ENCODE measurements at places on chromosomes 3 and 15. TPM values are rescaled to one million over a fixed set of nuclear protein-coding genes. Genes with fewer than 3 reads are reported as not detected.

Gene C3orf85
- total RNA-seq = not detected

DNA sequence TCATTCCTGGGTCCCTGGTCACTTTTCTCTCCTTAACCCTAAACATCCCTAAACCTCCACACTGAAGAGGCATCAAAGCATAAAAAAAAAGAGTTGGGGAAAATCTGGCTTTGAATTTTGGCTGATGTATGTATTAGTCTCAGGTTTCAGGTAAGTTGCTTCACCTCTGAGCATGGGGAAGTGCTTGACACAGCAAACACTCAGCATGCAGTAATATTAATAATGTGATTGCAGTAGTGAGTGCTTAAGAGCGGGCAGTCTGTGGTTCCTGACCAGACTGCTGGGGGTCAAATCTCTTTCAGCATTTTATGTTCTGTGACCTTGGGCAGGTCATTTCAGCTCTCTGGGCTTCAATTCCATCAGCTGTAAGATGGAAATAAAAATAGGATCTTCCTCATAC is 467.9 kb downstream of the SOX2 start:
- DNase-seq = no peak

Gene SCN11A
- total RNA-seq = 0.03 TPM

GRCh38 chr15:63351170-63351569 is 30.5 kb downstream of the CA12 start:
- DNase-seq = no peak

DNA sequence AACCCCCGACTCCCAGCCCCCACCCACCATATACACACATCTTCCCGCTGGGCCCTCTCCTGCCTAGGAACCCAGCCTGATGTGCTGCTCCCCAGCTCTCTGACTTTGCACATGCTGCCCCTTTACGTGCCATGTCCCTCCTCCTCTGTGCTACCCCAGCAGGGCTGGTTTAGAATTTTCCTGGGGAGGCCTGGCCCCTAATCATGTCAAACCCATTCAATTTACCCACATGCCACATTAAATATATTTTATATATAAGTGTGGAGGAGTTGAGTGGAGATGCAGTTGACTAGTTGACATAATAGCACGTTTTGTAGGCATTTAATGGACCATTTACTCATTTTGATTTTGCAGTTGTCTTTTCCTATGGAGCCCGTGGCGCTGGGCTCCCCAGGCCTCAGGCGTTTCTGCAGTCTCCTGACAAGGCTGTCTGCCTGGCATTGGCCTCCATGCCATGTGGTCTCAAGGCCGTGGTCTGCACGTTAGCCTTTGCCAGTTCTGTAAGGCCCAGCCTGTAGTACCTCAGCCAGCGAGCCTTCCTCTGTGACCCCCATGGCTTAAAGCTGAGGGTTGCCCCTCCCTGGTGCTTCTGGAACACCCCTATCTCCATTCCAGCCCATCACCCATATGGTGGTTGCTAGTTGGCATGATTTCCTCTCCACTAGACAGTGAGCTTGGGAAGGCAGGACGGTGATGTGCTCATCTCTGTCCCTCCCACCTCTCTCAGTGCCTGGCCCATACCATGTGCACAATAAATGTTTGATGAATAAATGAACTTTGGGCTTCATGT is 155.8 kb downstream of the TLE3 start:
- DNase-seq = no peak

DNA sequence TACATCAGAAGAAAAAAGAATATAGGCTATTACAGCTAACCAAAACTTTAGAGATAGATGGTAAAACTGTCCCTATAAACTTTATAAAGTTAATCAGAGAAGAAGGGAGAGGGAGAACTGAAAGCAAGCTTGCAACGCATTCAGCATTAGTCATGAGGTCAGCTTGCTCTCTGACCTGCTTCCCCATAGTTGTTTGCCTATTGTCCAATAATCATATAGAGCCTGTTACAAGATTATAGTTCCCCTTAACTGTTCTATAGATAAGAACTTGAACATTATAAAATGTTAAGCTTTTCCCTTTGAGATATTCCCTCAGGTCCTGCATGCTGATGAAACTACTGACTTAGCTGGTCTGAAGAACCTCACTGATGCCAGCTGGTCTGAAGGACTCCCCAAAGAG is 74.5 kb downstream of the CPNE4 start:
- DNase-seq = no peak

GRCh38 chr15:56939257-56939656 is 20.8 kb downstream of the TCF12 start:
- no peak for DNase-seq

Gene SCAANT1
- not detected for total RNA-seq

DNA sequence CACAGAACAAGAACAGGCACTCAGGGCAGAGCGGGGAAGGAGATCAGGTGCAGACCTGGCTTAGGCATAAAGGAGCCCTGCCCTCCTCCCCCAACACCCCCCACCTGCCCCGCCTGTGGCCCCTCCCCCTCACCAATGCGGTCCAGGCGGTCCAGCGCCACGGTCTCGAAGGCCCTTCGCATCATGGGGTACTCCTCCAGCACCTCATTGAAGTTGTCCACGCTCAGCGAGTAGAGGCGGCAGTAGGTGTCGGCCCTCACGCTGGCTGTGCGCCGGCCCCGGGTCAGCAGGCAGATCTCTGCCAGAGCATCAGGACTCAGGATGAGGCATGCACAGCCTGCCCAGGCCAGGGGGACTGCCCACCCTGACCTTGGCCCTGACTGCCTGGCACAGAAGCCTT is 44.8 kb downstream of the HCN4 start:
- DNase-seq = peak; percentile 82

DNA sequence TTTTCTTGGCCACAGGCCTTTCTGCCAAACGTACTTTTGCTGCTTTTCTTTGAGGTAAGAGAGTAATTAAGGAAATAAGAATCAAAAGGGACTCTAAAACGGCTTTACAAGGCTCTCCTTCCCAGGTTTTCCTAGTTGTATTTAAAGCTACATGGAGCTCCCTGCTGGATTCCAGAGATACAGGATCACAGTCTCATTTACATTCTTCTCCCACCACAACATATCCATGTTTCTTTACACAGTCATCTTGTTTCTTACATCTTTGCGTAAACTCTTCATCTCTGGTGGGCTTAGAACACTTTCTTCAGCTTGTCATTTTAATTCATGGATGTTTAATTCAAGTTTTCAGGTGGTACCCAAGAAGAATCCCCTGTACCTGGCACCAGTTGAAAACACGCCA is 117.6 kb upstream of the BFSP2 start:
- DNase-seq = no peak

DNA sequence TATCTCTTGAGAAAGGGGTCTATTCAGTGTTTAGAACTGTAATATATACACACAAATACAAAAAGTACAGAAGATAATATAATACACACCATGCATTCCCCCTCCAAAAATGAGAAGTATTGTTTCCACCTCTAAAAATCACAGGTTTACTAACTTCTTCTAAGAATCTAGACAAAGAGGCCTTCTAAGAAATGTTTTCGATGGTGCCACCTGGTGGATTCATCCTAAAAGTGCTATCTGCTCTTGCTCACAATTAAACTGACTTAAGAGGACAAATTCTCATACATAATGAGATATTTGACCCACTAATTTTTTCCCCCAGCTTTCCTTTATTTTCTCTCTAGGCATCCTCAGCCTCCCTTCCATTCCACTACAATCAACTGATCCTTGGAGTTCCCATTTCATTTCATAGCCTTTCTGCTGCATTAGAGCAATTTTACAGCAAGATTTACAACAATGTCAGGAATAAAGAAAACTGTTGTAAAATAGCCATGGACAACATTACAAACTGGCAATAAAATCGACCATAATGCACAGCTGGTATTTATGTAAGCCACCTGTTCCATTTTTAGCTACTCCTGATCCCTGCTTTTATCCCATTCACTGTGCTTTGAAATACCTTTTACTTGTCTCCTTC is 124.6 kb downstream of the ARRDC4 start:
- DNase-seq = no peak

DNA sequence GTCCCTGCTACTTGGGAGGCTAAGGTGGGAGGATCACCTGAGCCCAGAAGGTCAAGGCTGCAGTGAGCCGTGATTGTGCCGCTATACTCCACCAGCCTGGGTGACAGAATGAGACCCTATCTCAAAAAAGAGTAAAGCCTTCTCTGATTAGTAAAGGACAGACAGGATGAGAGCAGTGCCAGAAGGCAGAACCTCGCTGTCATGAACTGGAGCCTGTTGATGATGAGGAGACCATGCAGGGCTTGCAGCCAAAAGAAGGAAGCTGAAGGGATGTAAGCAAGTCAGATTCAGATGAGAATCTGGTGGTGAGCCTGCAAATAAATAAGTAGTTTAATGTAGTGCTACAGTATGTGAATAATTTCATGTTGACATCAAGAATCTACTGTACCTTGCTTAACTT is 52.8 kb downstream of the USP50 start:
- no peak for DNase-seq

- no peak for DNase-seq
Measured at GRCh38 chr15:68298882-68299381, 21.4 kb downstream of the FEM1B start.

- DNase-seq = no peak
Measured at GRCh38 chr3:129911261-129911861, 17.9 kb upstream of the TMCC1 start.

- DNase-seq = peak; percentile 91
Measured at GRCh38 chr3:133038089-133038730, at the start of gene TMEM108. Gene TMEM108, plus strand, starts transcription at chr3:133038391.

Gene CCDC9B
- total RNA-seq = 130 TPM

Gene OIP5
- 0.71 TPM for total RNA-seq

DNA sequence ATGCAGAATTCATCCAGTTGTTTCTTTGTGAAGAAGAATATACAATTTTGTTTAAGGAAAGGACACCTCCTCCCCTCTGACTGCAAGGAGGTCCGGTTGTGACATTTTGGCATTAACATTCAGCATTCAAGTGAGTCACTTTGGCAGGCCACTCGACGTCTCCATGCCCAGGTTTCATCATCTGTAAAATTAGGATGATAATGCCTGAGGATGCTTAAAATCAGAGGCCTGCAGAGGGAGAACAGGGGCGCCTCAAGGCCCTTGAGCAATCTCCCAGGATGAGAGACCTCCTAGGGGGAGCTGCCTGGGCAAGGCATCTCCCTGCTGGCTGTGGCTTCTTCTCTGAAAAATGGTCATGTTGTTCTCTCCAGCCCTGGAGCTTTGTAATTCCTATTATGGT is 236.0 kb downstream of the CACNA2D3 start:
- peak; percentile 66 for DNase-seq

Gene ACOX2
- total RNA-seq = 42.2 TPM

Gene TLR9
- total RNA-seq = 0.20 TPM

DNA sequence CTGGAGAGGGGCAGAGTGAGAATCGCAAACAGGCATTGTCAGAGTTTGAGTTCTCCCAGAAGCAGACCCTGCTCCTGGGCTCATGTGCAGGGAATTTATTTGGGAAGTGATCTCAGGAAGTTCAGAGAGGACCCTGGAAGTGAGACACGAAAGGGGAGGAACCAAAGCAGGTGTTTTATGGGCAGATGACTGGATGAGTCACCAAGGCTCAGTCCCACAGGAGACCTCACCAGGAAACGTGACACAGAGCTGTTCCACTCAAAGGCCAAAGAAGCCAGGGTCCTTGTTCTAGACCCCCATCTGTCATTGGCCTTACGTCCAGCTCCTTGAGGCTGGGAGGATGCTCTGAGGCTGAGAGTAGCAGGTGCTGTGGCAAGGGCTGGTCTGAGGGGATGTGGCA is 43.4 kb upstream of the SEC22A start:
- DNase-seq = no peak

Gene IGDCC3
- total RNA-seq = not detected

GRCh38 chr15:74958320-74958907 is 1.8 kb upstream of the RPP25 start:
- peak; percentile 71 for DNase-seq

DNA sequence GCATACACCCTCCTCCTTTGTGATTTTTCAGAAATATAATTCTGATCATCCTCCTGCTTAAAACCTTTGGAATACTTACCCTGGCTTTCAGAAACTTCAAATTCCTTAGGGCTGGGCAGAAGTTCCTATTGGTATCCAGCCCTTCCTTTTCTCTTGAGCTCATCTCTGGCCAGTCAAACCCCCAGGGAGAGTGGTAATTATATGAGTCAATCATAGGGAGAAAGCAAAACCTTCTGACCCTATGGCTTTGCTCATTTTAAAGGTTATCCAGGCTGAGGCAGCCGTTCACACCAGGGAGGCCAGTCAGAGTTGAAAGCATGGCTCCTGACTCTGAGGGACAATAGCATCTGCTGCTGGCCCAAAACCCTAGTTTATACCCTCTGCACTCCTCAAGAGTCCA is 23.9 kb upstream of the CTNNB1 start:
- no peak for DNase-seq

DNA sequence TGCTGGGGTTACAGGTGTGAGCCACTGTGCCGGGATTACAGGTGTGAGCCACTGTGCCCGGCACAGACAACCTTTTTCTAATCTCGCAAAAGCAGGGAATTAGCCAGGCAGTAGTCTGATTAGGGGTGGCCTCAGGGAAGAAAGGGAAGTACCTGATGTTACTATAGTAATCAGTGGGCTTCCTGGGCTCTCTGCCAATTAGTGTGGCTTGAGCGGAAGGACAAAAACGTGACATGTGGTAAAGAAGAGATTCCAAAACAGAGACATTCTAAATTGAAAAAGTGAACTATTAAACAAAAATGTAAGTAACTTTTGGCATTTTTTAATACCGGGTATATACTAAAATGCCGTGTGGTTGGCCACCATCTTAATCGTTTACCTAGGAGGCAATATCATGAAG is 48.1 kb downstream of the CFAP20DC start:
- DNase-seq = no peak

GRCh38 chr3:47362701-47363100 is 18.1 kb upstream of the PTPN23 start:
- DNase-seq = no peak

- DNase-seq = peak; percentile 93
Measured at GRCh38 chr15:90869601-90870353, 1.4 kb downstream of the FURIN start.

Gene DNASE1L3
- 5.4 TPM for total RNA-seq

Gene SLCO2A1
- 100 TPM for total RNA-seq

- peak; percentile 79 for DNase-seq
Measured at GRCh38 chr15:90530250-90531051, 728 bp downstream of the CRTC3 start.

Gene AADACL2
- not detected for total RNA-seq

GRCh38 chr15:48628832-48629231 is 16.7 kb downstream of the FBN1 start:
- DNase-seq = no peak

GRCh38 chr3:160038862-160039562 is 50.4 kb downstream of the IL12A start:
- peak; percentile 63 for DNase-seq

Gene CSPG5
- 1.1 TPM for total RNA-seq

- no peak for DNase-seq
Measured at GRCh38 chr3:27494784-27495183, 10.6 kb upstream of the SLC4A7 start.

Gene CCDC80
- 124 TPM for total RNA-seq

GRCh38 chr15:60389261-60390077 is 8.3 kb downstream of the ANXA2 start:
- DNase-seq = no peak

DNA sequence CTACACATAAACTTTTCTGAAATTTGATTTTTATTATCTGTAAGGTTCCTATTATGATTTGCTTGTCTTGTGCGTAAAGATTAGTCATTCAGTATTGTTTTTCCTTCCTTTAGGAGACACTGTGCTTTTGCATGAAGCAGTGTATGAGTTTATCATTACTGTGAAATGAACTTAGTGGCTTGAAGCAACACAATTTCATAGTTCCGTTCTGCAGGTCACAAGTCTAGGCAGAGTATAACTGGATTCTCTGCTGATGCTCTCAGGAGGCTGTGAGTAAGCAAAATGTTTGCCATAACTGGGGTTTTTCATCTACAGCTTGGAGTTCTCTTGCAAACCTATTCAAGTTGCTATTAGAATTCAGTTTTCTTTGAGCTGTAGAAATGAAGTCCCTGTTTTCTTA is 1136.1 kb downstream of the OTOL1 start:
- DNase-seq = no peak
